ENCODE measurements at places on chromosomes 2 and 18.

GRCh38 chr2:179646173-179646769 lies 215.1 kb downstream of the ZNF385B start:
- no peak for DNase-seq

DNA sequence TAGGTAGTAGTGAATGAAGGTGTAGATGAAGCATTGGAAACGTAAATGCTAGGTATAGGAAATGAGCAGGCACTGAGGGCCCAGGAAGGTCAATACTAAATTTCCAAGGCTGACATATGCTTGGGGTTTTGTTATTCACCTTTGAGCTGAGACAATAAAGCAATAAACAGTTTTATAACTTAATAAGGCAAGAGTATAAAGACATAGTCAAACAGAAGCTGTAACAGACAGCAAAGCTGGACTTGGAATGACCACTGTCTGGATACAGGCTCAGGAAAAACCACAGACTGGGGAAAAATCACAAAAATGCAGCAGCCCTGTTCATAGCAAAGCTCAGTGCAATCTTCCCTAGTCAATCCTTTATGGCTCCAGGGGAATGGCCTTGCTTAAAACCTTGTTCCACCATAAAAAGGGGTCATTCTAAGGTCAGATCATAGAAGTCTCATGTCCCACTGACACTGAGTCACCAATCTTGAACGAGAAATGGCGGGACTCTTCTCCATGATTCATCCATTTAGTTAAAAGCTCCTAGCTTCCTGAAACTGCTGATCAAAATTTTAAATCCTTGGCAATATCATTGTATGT lies 493.3 kb downstream of the CMPK2 start:
- DNase-seq = no peak

- no peak for DNase-seq
Observed at GRCh38 chr2:135494917-135495316, 36.1 kb downstream of the ZRANB3 start.

DNA sequence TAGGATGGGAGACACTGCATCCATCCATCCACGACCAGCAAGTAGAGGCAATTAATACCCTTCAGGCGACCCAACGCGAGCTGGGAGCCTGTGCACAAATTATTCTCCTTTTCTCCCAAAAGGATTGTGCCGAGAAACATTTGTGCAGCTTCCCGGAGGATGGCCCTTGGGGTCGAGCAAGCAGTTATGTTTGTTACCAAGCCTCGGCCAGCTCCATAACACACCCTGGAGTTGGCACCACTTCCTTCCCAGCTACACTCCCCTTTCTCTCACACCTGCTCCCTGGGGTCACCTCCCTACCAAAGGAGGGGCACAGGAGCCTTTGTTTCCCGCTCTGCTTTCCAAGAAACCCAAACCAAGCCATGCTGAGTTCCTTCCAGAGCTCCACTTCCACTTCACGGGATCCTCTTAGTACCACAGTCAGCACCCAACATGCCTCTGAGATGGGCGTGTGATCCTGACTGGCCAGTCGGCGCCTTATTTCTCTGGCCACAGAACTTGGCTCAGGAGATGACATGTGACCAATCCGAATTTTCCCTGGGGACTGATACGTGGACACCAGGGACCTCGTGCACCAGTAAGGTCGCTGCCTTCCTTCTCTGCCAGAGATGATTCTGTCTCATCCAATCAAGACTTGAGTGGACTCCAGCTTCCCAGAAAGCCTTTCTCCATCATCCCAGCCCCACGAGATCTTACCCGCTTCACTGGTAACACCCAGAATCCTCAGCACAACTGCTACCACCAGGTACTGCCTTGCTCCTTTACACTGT lies 28.5 kb downstream of the GPR55 start:
- DNase-seq = no peak

GRCh38 chr2:10228611-10229365 lies 73.9 kb upstream of the HPCAL1 start:
- DNase-seq = peak; percentile 28

DNA sequence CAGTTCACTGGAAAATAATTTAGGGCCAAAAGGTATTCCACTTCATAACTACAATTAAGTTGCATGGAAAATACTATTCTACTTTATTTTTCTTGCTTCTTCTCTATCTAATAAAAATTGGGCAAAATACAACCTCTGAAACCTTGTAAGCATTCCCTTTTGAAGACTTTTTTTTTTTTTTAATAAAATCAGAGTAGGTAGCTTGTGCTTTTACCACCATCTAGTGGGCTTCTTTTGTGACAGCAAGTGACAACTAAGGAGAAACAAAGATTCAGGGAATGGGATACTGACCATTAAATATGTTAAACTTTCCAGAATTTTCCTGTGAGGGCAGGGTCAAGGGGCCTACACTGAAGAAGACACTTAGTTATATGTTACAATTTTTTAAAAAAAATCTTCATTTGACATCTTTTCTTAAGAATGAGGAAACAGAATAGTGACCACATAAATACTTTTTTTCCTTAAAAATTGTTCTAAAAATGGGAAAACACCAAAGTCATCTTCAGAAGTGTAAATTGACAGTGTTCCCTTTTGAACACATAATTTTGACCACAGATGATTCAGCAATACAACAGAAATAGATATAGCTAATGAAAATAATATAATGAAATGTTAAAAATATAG lies 1183.2 kb upstream of the ACVR2A start:
- DNase-seq = no peak

DNA sequence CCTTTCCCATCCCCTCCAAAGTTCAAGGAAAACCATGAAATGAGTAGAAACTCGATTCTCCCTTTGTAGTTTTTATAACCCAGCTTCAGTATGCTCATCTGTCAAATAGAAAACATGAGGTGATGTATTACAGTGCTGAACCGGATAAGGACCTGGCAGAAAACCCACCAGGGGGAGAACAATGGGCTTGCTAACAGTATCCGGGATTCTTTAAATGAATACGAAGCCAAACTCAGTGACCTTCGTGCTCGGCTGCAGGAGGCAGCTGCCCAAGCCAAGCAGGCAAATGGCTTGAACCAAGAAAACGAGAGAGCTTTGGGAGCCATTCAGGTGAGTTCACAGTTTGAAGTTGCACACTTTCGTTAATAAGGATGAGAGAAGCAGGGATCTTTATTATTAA lies 113.6 kb upstream of the TTC39C start:
- no peak for DNase-seq

DNA sequence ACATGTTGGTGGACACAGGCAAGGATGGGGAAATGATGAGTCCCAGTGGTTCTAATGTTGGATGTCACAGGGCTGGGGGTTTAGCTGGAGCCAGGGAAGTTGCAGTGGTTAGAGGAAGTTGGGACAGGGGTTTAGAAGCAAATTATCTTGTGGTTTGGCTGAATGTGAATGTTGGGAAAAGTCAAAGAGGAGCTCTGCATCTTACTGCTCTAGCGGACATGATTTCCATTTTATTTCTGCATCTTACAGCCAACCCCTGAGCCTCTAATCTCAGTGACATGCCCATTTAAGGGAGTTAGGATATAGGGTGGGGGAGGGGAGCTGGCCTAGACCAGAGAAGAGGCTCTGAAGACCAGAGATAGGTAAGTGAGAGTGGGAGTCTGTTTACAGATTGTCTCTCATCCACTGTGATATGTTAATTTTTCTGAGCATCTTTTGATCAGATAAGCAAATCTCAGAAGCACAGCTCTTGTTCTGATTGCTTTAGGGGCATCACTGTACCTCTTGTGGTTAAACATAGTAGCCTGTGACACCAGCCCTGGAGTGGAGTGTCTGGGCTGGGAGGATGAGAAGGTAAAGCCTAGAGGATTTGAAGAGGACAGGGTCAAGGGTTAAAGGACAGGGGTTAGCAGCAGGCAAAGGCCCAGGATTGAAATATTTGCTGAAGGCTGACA lies 43.6 kb downstream of the SETBP1 start:
- DNase-seq = no peak

- DNase-seq = no peak
Observed at GRCh38 chr18:52536039-52536438, 196.0 kb downstream of the DCC start.

- DNase-seq = no peak
Observed at GRCh38 chr2:70140791-70141211, 50.0 kb downstream of the C2orf42 start.

DNA sequence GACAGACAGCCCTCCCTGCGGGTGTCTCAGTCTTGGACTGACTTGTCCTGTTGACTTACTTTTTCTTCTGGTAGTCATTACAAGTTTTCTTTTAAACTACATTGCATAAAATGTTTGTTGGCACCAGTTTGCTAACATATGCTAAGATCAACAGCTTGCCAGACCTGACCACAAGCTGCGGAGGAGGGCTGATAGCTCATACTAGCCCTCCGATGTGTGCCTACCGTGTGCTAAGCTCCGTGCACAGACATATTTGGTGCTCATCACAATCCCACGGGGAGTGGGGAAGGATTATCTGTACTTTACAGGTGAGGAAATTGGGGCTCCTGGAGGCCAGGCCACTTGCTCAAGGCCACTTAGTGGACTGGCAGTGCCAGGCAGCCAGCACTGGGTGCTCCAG lies 72.8 kb upstream of the YPEL5 start:
- no peak for DNase-seq

DNA sequence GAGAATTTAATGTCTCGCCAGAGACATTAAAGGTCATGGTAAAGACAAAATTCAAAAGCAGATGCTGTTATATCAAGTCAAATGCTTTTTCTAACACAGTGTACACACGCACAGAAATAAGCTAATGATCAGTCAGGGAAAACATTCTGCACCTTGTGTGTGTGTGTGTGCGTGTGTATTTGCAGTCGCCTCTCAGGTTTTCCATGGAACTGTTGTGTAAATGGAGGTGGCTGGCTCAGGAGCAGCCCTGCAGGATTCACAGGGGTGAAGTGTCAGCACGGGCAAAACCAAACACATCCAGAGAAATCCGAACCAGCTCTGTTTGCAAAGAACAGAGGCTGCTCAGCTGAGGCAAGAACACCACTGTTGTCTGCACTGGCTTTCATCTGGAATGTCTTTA lies 76.2 kb upstream of the YWHAQ start:
- peak; percentile 69 for DNase-seq

GRCh38 chr18:7000484-7001096 lies 117.0 kb downstream of the LAMA1 start:
- DNase-seq = peak; percentile 72

DNA sequence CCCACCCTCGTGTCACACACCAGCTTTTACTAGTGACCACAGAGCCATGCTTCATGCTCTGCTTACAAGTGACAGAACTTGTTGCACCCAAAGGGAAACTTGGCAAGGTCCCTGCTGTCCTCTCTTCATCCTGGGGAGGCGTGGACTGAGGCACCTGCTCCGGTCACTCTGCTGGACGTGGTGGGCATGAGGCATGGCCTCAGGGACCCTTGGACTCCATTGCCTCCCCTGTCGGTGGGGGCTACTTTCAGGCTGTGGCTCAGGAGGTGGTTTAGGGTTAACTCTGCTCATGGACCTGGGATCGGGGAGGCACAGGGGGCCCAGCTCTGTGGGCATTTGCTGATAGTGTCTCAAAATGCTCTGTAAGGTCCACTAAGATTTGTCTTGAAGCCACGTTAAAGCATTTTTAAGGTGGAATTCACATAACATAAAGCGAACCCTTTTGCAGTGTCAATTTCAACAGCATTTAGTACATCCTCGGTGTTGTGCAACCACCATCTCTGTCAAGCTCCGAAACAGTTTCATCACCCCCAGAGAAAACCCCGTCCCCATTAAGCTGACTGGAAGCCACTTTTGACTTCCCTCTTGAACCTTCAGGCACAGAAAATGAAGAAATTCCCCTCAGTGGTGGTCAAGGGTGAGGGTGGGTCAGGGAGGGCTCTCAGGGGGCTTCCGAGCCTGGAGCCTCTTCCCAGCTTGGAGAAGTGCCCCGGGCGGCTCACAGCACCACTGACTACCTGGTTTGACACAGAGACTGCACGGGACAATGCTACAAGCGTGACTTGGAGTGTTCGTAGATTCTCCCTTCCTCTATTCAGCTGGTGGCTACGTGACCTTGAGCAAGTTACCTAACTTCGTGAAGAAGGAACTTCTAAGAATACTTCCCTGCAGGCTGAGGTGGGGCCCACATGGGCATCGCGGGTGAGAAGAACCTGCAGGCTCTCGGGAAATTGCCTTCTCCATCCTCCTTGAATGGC lies 100.0 kb upstream of the HDAC4 start:
- DNase-seq = no peak

DNA sequence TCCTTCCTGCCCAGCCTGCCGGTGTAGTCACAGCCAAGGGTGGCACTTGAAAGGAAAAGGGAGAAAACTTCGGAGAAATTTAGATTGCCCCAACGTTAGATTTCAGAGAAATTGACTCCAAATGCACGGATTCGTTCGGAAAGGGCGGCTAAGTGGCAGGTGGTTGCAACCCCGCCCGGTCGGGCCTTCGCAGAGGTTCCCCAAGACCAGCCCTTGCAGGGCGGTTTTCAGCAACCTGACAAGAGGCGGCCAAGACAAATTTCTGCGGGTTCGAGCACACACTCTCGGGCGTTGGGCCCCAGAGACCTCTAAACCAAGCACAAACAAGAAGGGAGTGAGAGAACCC lies 4.8 kb downstream of the ONECUT2 start:
- DNase-seq = no peak

- DNase-seq = no peak
Observed at GRCh38 chr18:32469691-32470459, 807 bp downstream of the GAREM1 start.

DNA sequence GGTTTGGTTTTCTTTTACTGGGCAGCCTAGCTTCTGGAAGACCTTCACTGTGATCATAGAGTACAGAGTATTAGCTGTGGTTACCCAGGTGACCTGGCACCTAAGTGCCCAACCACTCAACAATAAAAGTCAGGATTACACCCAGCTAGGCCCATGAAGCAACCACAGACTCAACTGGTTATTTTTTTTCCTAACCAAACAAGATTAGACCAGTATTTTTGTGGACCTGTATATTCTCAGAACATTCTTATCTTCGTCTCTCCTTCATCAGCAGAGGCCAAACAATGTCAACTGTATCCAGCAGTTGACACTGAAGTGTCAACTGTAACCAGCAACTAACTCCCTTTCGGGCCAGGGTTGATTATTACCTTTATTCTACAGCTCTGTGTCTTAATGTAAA lies 289.2 kb upstream of the SLC39A10 start:
- DNase-seq = no peak

GRCh38 chr2:31054842-31055388 lies 83.3 kb downstream of the GALNT14 start:
- DNase-seq = no peak

DNA sequence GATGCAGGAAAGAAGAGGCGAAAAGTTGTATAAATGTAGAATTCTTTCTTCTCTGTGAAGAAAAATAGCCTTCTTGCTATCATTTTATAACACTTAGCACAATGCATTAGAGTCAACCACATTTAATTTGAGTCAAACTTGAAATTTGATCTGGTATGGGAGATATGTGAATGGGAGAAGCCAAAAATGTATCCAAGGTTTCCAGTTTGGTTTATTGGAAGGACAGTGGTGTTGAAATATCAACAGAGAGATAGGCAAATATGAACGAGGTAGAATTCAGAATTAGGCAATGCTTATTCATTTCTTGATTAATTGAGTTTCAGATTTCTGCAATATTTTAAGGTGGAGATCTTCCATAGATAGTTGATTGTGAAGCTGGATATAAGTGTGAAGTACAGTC lies 991.9 kb upstream of the CHAC2 start:
- no peak for DNase-seq

DNA sequence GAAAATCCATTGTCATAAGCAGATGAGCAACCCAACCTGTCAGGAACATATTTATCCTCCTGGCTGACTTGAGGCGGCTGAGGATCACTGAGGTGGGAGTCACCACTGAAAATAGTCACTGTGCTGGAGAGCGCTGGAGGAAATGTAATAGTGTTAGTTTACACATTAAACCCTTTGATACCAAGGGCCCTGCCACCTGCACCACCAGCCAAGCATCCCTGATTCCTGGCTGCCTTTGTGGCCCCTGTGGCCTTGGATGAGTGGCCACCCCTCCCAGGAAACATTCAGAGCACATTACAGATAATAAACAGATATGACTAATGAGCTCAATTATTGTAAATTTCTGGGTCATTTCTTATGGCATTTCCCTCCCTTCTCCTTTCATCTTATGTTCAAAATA lies 105.9 kb downstream of the LYPD1 start:
- no peak for DNase-seq
